ENCODE measurements at places on chromosomes 7 and 10.

- DNase-seq, result no peak
Measured at GRCh38 chr7:14195871-14196270, 206.4 kb upstream of the ETV1 start.

GRCh38 chr10:97184971-97185325 is 811 bp downstream of the SLIT1 start:
- no peak for DNase-seq

DNA sequence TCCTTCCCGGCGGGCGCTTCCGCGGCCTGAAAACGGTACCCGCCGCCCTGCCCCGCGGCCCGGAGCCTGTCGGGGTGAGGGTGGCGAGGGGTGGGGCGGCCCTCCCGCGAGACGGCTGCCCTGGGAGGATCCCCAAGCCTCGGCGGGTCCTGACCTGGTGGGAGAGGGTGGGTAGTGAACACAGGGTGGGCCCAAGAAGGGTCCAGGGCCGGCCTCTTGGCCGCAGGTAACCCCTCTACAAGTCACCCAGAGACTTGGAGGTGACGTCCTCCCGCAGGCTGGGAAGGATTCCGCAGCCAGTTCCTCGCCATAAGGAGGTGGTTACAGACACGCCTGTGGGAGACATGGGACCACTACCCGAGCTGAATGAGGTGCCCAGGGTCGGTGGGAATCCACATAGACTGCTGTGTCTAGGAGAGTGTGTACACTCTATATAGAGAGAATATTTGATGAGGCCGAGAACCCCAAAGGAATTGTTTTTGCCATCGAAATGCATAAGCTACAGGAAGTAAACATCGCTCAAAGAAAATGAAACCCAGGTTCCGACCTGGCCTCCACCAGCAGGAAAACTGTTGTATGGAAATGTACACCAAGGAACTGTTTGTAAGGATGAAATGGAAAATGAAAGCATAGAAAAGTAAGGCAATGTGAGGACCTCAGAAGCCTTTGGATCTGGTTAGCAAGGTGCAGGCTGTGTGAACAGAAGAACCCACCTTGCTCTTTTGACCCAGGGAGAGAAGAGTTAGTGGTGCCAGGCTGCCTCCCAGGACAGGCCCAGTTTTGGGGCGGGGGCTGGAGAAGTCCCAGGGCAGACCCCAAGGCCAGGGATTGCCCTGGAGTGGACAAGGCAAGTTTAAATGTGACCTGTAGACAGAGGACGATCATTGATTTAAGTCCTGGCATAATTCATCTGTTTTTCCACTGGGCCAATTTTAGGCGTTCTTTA is 659 bp downstream of the OPTN start:
- DNase-seq, result no peak

DNA sequence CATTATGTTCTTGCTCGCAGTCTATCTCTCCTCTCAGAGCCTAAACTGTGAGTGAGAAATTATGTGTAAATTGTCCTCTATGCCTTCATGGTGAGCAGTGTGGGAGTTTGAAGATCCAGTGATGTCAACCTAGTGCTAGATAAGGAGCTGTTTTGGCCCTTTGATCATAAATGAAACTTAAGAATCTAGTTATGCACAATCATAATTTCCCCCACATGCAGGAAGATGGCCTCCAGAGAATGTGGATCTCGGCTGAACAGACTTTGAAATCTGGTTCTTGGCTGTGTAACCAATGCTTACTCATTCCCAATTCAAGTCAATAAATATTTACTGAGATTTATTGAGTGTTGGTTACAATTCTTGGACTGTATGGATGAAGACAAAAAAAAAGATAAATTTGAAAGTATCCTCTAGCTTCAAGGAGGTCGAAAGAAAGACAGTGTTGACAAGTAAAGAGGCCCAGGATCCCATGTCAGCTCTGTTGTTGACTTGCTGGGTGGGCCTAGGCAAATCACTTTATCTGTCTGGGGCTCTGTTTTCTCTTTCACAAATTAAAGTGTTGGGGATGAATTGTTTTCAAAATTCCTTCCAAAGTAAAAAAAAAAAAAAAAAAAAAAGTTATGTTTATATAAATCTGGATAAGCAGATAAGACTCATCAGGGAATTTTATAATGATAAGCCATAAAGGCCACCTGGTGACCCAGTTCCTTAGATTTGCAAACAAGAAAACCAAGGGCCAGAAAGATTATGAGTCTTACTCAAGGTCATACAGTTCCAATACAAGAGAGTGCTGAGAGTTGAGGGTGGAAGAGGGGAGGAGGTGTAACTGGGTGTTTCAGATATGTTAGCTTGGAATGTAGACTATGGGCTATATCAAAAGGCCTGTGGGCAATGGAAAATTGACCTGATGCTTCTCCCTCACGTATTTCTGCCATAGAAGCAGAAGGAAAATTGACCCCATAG is 969.9 kb downstream of the KCNMA1 start:
- no peak for DNase-seq

DNA sequence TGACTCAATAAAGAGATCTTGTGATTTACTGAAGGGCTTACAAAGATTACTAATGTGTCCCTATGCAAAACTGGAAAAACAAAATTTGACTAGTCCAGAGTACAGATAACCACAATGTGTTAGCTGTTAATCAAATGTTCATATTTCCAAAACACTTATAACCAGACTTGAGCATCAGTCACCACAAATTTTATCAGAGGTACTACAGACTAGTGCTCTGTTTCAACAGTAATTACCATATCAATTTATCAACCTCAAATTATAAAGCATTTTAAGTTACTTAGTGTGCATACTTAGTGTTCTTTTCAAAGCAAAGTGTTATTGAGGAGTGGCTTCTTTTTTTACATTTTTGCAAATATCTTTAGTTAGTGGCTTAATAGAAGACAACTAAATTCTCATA is 765.9 kb downstream of the GRM8 start:
- DNase-seq, result no peak

DNA sequence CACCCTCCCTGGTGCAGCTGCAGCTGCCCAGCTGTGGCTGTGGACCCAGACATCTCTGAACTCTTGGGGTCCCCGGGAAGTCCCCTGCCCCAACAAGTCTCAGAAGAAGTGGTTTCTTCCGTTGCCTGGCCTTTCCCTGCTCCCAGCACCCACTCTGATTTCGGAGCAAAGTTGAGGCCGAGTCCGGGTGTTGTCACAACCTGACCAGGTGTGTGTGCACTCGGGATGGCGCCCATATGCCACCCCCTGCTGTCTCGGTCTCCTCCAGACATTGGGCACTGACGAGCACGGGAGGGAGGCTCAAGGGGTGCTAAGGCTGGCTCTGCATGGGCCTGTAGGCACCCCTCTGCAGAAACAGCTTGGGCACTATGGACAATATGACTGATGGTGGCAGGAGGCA is 1055.3 kb downstream of the REEP3 start:
- no peak for DNase-seq

GRCh38 chr7:106219170-106219569 is 65.6 kb downstream of the NAMPT start:
- DNase-seq, result no peak
